Activated CD4-positive, alpha-beta T cell treated with anti-CD3 and anti-CD28 coated beads, Interleukin-2, amount 50 U/mL, for 48 hours (primary cell): ENCODE measurements at places on chromosomes 3 and 15.

- DNase-seq = peak; percentile 85
Measured at GRCh38 chr3:17841190-17841828, 98.9 kb upstream of the TBC1D5 start.

DNA sequence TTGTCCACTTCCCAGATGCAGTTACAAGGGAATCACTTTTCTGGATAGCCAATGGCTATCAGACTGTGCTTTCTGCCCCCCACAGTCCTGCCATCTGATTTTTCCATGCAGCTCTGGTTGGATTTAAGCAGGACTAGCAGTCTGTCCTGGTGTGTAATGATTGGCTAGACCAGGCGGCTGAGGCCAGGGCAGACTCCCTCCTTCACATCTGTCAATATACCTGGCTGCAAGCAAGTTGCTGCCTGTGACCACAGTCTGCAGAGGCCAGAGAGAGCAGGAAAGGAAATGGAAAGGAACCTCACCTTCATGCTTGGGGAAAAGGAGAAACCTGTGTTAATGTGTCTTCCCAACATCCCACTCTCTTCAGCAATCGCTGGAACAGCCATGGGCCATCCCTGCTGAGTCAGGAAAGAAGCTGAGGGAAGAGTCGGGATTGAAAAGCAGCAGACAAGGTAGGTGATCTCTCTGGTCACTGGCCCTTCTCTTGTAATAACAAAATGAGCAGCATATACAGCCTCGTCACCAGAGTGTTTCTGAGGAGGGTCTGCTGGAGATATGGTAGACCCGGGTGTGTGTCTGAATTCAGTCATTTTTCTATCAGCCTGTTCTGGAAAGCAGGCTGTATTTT is 126.7 kb upstream of the PHLDB2 start:
- DNase-seq = no peak

DNA sequence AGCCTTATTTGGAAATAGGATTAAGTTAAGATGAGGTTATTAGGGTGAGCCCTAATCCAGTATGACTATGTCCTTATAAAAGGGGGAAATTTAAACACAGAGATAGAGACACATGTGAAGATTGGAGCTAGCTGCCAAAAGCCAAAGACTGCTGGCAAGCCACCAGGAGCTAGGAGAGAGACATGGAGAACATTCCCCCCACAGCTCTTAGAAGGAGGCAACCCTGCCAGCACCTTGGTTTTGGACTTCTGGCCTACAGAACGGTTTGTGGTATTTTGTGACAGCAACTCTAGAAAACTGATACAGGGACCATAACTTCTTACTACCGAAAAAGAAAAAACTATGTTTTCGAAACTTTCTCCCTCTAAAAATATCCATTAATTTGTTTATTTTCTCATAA is 245.3 kb upstream of the RARB start:
- no peak for DNase-seq

DNA sequence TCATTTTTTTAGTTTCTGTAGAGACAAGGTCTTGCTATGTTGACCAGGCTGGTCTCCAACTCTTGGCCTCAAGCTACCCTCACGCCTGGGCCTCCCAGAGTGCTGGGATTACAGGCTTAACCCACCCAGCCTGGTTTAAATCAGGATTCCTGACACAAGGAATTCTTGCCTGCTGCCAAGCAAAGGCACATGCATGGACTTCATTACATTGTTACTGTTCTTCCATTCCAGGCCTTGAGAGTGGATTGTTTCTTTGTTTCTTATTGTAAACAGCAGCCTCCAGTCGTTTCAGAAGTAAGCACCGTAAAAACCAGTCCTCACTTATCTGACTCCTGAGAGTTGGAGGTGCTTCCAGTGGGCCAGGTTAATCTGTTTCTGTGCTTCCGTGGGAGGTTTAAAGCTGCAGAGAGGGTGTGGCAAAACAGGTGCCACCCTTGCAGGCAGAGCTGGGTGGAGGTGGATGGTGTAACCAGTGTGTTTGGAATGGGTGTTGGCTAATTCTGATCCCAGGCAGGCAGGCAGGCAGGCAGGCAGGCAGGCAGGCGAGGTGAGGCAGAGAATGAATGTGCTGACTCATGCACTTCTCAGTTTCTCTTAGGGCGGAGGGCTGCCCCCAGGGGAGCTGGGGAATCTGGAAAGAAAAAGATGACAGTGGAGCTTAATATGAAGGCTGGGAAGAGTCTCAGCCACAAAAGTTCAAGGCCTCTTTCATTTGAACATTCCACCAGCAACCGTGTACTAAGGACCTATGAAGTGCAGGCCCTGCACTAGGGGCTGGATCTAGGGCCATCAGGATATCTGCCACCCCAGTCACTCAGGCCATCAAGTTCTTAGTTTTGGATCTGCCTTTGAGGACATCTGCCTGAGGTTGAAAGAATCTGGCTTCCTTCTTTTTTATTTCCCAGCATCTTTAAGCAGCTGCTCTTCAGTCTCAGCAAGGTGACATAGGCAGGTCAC is 37.0 kb upstream of the CDCP1 start:
- peak; percentile 8 for DNase-seq

DNA sequence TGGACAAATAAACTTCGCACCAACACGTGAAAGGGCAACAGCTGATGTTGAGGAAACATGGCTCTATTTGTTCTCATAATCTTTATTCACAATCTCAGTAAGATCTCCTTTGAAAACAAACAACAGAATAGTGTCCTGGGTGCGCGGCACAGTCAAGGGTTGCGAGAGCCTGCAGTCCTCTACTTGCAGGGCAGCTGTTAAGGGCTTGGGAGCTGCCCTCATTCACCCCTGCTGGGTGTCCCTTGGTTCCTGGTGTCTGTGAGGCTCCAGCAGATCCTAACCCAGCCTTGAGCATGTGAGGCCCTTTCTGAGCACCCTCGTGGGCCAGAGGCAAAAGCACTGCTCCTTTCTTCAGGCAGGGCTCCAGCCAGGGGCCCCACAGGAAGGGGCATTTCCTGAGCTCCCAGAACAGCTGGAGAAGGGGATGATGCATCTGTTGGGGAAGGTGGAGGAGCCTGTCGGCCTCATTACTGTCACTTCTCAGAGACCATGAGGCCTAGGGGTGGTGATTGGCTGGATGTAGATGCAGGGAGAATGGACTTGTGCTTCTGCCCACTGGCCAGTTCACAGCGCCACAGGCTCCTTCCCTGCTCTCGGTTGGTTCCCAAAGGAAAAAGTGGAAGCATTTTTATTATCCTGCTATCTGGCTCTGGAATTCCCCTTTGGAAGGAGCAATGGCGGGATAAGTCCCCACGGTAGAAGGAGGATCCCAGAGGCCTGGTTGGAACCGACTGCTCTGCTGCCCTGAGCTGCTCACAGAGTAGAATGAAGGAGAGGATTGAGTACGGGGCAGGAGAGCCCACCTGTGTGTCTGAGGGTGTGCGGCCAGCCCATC is 51.9 kb upstream of the KLF13 start:
- DNase-seq = peak; percentile 2

GRCh38 chr3:169325521-169326220 is 337.8 kb downstream of the MECOM start:
- no peak for DNase-seq

GRCh38 chr3:114551770-114552526 is 258.1 kb downstream of the TIGIT start:
- DNase-seq = no peak

- no peak for DNase-seq
Measured at GRCh38 chr15:66653852-66654251, 48.2 kb upstream of the SMAD6 start.

DNA sequence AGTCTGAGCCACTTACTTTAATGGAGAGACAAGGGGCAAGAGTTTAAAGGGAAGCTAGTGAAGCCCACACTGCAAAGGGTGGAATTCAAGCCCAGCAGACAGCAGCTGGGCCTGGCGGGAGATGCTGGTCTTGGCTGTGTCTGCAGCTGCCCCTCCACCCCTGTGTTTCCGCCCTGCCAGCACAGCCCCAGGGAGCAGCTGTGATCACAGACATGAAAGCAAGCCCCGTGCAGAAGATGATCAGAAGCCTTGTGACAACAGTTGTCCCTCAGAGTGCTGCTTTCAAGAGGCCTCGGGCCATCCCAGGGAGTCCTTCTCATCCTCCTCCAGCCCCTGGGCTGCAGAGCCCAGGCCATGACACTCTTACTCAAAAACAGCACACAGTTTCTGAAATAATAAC is 24.1 kb upstream of the SLC6A1 start:
- no peak for DNase-seq

DNA sequence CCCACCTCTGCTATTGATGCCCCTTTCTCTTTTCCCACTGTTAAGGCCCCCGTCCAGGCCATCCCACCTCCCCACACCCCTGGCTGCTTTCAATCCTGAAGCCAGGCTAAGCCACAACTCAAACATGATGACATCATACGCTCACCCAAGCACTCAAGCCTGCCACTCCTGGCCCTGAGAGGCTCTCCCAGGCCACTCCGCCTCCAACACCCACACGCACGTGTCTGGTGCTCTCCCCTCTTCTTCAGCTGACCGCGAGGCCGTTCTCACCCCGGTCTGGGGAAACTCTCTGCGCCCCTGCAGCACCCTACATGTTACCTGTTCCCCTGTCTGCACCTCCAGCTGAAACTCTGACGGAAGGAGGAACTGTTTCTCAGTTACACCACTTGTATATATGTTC is 6.2 kb downstream of the ZXDC start:
- no peak for DNase-seq

GRCh38 chr15:81303244-81304225 is 20.4 kb downstream of the STARD5 start:
- DNase-seq = no peak

DNA sequence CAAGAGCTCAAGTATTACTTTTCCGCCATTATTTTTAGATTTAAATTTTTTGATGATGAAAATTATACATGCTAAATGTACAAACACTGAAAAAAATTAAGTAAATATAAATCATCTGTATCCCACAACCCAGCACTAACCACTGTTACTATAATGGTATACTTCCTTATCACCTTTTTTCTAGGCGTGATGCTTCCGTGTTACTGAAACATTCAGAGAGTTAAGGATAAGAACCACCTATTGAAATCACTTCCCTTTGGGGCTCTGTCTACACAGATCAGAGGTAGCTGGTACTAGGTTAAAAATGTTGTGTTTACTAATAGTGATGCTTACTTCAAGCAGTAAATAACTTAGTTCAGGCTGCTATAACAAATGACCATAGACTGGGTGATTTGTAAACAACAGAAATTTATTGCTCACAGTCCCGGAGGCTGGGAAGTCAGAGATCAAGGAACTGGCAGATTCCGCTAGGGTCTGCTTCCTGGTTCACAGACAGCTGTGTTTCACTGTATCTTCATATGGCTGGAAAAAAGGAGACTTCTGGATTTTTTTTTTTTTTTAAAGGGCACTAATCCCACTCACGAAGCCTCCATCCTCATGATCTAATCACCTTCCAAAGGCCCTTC is 6.4 kb downstream of the SNX4 start:
- no peak for DNase-seq

DNA sequence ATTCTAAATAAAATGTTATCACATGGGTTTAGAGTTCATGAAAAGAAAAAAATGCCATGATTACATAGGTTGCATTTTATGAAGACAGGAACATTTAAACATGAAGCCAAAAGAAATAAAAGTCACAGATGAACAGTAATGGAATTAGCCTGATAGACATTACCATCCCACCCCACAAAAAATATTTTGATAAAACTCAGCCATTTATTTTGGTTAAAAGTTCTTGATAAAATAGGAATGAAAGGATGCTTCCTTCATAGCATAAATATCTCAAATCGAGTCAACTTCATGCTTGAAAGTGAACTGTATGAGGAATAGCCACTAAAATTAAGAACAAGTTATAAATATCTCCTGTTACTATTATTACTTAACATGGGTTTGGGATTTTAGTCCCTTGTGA is 101.9 kb upstream of the TMC3 start:
- DNase-seq = no peak

GRCh38 chr3:171847133-171847532 is 4.0 kb downstream of the TMEM212 start:
- DNase-seq = no peak

DNA sequence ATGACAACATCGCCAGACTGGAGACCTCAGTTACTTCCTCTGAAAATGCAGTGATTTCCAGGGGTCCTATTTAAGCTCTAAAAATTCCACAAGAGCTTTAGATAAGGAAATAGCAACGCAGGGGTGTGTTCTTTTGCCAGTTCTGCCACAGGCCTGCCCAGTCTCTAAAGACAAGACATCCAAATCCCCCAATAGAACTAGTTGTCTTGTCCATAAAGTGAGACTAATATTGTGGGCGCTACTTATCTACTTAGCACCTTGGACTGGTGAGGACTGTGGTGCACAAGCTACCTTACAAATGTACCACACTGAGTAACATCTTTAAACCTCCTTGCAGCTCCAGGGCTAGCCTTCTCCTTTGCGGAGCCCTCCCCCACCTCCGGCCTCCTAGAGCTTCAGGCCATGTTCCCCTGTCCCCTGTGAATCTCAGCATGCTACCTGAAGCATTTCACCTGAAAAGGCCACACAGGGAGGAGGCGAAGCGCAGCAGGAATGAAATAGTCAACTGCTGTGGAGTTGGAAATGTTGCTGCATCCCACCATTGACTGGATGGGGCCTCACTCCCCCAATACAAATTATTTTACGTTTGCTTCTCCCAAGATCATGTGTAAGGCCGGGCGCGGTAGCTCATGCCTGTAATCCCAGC is 9.6 kb upstream of the LRRC2 start:
- DNase-seq = no peak

- no peak for DNase-seq
Measured at GRCh38 chr3:15164340-15164739, 41.7 kb upstream of the CAPN7 start.

- DNase-seq = no peak
Measured at GRCh38 chr3:194054540-194054939, 81.4 kb upstream of the HES1 start.

DNA sequence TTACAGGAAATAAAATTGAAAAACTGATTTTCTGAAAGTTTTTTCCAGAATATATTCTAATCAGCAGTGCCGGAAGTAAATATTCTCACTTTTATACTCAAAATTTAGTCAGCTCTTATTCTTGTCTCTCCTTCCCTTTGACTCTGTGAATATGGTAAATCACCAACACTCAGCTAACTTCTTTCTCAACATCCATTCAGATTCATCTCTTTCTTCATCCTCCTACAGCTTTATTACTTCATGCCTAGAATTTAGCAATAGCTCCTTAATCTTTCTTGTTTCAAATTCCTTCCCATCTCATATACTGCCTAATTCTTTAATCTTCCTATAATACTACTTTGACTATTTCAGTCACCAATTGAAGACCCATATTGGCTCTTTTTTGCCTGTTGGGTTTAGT is 67.9 kb downstream of the FGF7 start:
- DNase-seq = no peak

- DNase-seq = no peak
Measured at GRCh38 chr3:174862101-174862500, 3.0 kb downstream of the NAALADL2 start.

DNA sequence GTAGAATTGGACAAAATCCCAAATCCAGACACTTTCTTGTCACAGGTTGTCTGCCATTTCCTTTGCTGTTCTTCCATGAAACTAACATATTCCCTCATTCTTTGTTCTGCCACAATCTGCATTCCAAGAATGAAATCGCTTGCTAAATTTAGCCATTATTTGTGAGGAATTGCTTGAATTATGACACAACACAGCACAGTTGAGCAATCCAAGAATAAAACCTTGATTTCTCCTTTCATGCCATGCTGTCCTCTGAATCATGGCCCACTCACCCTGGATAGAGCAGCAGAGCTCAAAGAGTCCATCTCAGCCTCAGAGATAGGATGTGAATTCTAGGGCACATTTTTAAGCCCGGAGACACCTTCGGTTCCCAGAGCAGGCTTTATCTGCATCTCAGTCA is 35.2 kb upstream of the GREM1 start:
- no peak for DNase-seq

GRCh38 chr3:184381261-184382224 is 1.7 kb downstream of the CHRD start:
- peak; percentile 16 for DNase-seq

GRCh38 chr3:164018500-164018899 is 1059.8 kb downstream of the SI start:
- DNase-seq = no peak
